Naive thymus-derived CD4-positive, alpha-beta T cell (primary cell): ENCODE measurements at places on chromosomes 1 and 21.

GRCh38 chr1:203295796-203296195 is 9.5 kb upstream of the BTG2 start:
- no peak for DNase-seq

DNA sequence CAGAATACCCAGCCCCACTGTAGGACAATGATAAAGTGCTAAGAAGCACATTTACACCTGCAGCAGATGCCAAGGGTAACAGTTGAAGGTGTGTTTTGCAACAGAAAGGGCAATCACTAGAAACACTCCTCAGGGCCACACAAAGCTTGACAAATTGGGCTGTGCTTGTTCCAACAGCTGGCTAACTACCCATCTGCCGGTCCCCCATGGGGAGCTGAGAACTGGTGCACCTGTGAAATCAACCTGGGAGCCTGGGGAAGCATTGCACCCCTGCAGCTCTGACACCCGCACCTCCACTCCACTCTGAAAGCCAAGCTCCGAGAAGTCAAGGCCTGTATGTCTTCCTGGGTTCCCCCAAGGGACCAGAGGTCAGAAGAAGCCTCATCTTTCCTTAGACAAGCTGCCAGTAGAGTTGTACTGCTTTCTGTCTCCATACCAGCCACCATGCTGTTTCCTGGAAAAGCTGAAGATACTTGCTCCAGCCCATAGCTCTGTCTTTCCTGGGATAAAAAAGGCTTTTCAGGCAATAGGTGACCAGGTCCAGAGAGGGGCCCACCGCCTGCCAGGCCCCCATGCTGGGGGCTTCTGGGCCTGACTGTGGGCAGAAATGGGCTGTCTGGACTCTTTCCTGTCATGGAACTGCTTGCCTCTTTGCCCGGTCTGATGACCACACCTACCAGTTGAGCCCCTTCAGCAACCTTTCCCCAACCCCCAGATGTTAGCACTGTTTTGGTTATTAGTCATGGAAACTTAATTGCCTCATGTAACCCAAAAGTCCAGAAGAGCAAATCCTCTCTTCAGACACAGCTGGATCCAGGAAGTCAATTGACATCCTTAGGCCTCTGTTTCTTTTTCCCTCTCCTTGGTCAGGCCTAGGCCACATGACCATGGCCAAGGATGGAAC is 93.6 kb downstream of the KIF14 start:
- DNase-seq = no peak

- DNase-seq = no peak
Measured at GRCh38 chr1:228143480-228144192, 3.6 kb downstream of the GUK1 start.

DNA sequence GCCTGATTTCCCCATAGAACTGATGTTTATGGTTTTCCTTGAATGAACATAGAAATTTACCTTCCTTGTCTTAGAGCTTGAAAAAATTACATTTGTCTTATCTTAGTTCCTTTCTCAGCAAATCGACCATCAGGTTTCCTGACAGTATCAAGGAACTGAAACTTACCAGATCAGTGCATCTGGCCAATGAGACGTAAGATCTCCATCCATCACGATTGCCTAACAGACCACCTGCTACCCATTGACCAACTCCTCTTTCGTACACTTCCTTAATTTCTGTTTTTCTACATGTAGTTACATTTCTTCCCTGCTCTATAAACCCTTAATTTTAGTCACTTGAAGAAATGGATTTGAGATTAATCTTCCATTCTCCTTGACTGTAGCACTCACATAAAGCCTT is 57.4 kb upstream of the TMPRSS15 start:
- no peak for DNase-seq

DNA sequence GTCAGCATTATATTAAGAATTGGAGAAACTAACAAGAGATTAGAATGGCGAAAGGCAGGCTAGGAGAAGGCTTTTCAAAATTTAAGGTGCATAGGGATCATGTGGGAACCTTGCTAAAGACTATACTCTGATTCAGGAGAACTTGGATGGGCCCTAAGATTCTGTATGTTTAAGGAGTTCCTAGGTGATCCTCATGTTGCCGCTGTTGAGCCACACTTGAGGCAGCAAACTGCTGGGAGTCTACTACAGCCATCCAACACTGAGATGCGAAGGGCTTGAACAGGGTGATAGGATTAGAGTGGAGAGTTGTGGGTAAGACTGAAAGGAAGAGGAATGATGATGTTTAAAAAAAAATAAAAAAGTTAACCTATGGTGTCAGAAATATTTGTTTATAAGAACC is 1013.2 kb downstream of the MRPL39 start:
- no peak for DNase-seq

DNA sequence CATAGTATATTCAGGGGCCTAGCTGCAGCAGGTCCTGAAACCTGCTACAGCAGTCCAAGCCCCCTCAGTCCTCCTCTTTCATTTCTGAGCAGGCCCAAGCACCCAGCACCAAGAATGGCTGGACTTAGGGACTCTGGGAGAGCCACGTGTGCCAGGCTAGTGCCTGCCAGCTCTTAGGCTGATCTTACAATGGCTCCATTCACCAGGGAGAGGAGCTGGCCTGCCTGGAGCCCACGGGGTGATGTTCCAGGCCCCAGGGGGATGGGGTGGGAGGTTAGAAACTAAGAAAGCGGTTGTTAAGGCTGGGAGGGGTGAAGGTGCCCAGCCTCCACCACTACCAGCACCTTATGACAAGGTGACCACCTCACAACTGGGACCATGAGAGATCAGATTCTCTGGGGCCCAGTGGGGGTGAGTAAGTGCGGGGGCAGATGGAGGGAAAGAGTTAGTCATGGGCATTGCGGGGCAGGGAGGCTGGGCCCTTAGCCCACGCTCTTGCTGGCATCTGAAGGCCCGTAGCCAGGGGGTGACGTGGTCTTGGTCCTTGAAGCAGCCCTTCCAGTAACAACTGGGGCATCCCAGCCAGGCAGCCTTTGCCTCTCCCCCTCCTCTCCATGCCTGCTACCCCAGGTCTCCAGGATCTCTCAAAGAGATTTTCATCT is 30.3 kb upstream of the CLIC4 start:
- DNase-seq = no peak

DNA sequence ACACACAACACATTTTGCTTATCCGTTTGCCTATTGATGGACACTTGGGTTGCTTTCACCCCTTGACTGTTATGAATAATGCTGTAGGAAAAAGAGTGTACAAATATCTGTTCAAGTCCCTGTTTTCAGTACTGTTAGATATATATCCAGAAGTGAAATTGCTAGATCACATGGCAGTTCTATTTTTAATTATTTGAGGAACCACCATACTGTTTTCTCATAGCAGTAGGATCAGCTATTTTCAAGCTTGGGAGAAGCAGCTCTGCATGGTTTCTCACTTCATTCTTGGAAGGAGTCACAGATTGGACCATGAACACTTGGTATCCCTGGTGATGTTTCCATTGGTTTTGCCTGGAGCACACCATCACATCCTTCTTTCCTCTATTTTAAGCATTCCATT is 114.4 kb upstream of the ZP4 start:
- no peak for DNase-seq

GRCh38 chr1:232393444-232394146 is 236.3 kb downstream of the SIPA1L2 start:
- DNase-seq = no peak

- DNase-seq = no peak
Measured at GRCh38 chr1:23796466-23797271, 3.9 kb downstream of the GALE start.

GRCh38 chr1:154698320-154699096 is 90.5 kb upstream of the ADAR start:
- DNase-seq = no peak

DNA sequence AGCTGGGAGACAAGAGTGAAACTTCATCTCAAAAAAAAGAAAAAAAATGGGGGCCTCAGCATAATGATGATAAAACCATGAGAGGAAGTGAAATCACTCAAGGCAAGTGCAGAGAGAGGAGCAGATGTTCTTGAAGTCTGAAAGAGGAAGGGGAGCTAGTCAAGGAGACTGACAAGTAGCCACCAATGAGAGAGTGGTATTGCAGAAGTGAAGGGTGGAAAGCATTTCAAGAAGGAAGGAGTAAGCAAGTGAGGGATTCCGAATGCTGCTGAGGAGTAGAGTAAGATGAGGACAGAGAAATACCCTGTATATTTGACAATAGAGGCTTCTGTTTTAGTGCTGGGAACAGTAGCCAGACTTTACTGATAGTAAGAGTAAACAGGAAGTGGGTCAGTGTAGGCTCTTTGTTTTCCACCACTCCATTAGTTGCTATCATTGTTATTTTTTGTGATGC is 2.9 kb downstream of the TATDN3 start:
- DNase-seq = no peak

- no peak for DNase-seq
Measured at GRCh38 chr21:45220071-45220481, 67.6 kb downstream of the POFUT2 start.
